CD4-positive, alpha-beta T cell (primary cell): ENCODE measurements at places on chromosomes 3 and 15. TPM values are rescaled to one million over a fixed set of nuclear protein-coding genes. Genes with fewer than 3 reads are reported as not detected.

The ITPKA gene
- total RNA-seq = not detected

The CLDN18 gene
- total RNA-seq = not detected

The SNTN gene
- not detected for total RNA-seq

The TRIM69 gene
- 6.2 TPM for total RNA-seq

The ISL2 gene
- total RNA-seq = not detected

DNA sequence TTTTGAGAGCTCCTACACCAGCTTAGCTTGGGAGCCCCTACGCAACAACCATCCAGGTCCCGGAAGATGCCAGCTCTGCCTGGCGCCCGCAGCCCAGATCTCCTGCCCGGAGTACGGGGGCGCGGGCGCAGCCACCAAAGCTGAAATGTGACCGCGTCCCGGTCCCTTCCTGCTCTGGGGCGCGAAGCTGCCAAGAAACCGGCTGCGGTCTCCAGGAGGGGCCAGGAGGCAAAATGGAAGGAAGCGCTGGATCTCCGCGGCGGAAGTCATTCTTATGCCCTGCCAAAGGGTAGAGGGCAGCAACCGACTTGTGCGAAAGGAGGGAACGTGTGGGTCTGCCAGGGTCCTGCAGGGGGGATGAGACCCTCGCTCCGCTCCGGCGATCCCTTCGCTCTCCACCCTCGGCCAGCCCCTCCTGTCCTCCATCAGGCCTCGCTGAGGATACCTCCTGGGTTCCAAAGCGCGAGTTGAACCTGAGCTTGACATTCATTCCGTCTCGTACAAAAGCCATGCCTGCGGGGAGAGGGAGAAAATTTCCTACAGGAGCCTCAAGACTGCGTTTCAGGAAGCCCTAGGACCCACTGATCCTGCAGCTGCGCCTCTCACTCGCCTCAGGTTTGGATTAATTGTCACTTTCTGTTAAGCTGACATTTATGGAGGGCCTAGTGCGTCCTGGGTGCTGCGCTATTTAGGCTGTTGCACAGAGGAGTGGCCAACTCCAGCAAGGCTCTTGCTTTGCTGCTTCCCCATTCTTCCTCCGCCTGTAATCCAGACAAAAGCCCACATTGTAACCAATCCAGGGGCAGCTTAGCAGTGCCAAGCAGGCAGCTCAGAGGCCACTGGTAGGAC lies 98.3 kb upstream of the VGLL3 start:
- DNase-seq = no peak

DNA sequence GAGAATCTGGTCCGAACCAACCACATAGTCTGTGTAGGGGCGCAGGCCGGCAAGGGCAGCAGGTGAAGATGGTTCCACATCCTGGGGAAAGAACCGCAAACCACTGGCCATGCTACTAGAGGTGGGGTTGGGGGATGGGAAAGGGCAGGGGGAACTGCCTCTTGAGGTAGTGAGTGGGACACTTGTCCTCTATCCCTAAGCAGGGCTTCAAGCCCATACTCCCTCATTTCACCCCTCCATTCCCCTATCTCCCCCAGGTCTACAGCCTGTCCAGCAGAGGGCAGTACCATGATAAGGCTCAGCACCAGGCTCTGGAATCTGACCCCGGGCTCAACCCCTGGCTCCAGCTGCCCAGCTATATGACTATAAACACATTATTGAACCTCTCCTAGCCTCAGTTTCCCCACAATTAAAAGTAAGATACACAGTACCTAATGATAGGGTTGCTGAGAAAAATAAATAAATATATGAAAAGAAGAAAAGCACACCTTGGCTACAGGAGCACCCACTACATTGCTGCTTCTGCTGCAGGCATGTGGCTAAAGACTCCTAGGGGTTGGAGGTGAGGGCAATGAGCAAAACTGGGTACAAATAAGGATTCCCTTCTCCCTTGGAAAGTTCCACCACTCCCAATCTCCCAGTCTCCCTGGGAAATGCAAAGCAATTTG lies 6.3 kb downstream of the GORASP1 start:
- peak; percentile 33 for DNase-seq

- no peak for DNase-seq
These were observed 173.2 kb downstream of the CHDH start for GRCh38 chr3:53672981-53673380.

DNA sequence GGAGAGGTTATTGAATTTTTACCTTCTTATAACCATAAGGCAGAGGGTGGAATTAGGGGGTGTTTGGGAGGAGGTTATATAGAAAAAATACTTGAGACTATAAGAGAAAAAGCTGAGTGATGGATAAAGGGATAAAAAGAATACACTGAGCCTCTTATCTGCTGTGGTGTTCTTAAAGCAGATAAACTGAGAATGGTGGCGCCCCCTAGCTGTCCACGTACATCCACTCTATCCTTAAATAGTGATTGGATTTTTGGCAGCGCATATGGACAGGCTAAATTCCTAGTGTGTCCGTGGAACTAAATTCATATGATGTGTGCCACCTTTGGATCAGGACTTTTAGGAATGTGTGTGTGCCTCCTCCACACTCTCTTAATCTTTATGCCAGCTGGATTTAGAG lies 121.1 kb downstream of the OXSM start:
- DNase-seq = no peak

GRCh38 chr3:99644746-99645145 lies 6.4 kb downstream of the COL8A1 start:
- DNase-seq = no peak
